ENCODE measurements at places on chromosomes 5 and 9.
A peak's percentile ranks its signal among the peaks of the same experiment; 100 is the strongest.

DNA sequence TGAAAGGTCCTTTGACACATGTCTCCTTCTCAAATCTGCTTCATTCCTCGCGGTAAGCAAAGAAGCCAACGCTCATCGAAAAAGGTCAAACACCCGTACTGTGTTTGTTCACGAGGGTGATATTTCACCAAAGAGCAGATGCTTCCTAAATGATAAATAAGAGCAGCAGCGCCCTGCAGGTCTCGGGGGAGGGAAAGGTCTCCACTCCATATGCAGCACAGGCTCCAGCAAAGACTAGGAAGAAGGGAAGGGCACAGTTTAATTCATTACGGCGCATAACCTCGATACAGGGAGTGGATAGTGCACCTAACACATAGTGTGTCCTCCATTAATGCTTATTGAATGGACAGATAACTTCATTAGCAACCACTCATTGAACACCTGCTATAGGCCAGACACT is 593.3 kb downstream of the CDK5RAP2 start:
- no peak for DNase-seq

DNA sequence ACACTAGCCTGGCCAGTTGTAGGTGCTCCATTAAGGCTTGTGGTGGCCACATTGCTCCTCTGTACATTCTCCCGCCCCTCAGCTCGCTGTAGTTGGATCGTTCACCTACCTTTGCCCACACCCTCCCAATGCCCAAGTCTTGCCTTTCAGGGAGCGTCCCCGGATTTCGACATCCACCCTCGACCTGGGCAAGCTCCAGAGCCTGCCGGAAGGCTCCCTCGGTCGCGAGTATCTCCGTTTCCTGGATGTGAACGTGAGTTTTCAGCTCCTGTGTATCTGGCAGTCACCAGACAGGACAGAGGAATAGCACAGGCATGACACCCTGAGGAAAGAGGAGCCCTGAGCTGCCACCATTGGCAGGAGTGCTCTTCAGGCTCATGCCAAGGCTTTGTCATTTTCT is 3.0 kb downstream of the COQ4 start:
- DNase-seq, result no peak

- DNase-seq, result no peak
These were observed 456.7 kb downstream of the TLE4 start for GRCh38 chr9:80028501-80028900.

GRCh38 chr5:19615661-19616060 is 372.3 kb downstream of the CDH18 start:
- no peak for DNase-seq

DNA sequence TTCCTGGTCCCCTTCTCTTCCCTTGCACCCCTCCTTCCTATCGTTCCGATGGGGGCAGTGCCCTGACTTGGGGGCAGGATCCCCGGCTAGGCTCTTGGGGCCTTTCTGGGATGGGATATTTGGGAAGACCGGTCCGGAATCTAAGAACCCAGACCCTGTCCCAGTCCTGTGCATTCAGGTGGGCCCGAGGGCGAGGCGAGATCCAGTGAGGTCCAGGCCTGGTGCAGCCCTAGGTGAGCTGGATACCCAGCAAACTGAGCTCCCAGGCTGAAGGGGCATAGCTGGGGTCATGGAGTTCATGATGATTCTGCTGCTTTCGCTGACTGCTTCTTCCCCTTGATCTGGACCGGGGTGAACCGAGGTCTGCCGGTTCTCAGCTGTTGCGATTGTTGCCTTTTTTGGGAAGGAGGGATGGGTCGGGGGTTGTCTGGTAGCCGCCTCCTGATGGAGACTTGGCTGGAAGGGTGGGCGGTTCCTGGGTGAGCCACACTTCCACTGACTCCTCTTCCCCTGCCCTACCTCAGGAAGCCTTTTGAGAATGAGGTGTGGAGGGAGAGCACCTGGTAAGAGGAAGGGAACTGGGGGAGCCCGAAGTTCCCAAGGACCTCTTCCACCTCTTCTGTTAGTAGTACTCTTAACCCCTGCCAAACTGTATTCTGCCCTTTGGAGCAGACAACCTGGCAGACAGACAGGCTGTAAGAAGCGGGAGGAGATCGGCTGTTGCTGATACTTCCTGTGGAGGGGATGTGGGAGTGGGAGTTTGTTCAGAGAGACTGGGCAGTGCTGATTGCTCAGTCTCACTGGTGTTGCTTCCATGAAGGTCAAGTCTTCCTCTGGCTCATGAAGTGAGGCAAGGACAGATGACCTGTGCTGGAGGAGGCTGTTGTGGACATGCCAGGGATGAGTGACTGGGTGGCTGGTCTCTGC is 1.0 kb downstream of the LRRC8A start:
- DNase-seq, result peak; percentile 30

- peak; percentile 21 for DNase-seq
These were observed 30.1 kb downstream of the PPARGC1B start for GRCh38 chr5:149759986-149760853.

DNA sequence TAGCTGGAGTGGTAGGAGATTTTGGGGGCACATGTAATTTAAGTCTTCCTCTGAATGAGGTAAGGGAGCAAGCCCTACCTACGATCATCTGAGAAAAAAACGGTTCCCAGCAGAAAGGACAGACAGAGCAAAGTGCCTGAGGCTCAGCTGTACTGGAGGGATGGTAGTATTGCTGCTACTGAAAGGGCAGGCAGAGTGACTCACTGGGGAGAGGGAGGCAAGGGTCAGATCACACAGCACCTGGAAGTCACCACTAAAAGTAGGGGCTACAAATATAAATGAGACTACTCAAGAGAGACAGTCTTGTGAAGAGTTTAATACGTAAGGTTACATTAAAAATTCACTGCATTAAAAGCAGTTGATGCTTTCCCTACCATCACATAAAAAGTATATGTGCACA is 75.9 kb downstream of the NFIB start:
- DNase-seq, result no peak

DNA sequence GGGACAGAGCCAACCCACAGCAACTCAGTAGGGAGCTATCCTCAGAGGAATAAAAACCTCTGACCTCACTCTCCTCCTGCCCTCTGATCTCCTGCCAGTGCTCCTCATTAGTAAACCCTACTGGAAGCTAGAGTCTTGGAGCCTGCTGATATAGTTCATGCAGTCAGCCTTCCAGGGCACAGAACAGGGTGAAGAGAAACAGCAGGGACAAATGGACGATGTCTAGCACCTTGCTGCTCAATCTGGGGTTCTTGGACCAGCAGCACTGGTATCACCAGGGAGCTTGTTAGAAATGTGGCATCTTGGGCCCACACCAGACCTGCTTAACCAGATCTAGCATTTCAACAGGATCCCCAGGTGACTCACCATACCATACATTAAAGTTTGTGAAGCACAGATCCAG is 5.5 kb upstream of the GALNT12 start:
- DNase-seq, result no peak

- no peak for DNase-seq
These were observed at the start of gene CTNND2 for GRCh38 chr5:11904265-11904906. CTNND2 (minus strand) TSS chr5:11904446; CDS start chr5:11903853, 593 bp downstream.

- no peak for DNase-seq
These were observed 81.2 kb downstream of the FSTL4 start for GRCh38 chr5:133531178-133531577.

DNA sequence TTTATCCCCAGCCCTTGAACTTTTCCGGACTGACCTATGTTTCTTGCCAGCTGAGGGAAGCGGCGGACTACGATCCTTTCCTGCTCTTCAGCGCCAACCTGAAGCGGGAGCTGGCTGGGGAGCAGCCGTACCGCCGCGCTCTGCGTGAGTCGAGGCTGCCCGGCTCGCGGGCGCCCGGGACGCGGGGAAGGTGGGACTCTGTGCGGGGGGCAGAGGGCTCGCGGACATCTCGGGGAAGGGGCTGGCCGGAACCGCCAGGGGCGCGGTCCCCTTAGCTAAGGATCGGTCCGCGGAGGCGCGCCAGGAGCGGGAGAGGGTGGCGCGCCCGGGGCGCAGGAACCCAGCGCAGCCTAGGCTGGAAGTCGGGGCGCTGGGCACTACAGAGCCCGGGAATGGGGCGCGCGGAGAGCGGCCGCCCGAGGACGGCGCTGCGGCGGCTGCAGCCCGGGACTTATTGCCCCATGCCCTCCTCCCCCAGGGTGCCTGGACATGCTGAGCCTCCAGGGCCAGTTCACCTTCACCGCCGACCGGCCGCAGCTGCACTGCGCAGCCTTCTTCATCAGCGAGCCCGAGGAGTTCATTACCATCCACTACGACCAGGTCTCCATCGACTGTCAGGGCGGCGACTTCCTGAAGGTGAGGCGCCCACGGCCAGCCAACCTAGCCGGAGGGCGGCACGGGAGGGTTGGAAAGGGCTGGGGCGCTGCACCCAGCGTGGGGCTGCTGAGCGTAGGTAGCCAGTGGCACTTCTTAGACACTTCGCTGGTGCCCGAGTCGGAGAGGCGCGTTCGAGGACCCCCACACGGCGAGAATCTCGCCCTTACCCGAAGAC is 922 bp downstream of the CRHBP start:
- DNase-seq, result no peak

DNA sequence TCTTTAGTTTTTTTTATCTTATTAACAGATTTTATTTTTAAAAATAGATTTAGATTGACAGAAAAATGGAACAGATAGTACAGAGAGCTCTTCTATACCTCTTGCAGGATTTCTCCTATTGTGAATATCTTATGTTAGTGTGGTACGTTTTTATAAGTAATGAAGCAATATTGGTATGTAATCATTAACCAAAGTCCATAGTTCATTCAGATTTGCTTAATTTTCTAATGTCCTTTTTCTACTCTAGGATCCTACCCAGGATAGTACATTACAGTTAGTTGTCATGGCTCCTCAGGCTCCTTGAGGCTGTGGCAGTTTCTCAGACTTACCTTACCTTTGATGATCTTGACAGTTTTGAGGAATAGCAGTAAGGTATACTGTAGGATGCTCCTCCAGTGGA is 30.4 kb downstream of the PPP2R2B start:
- no peak for DNase-seq

- DNase-seq, result no peak
These were observed 175.0 kb upstream of the PHYKPL start for GRCh38 chr5:178407646-178408045.

GRCh38 chr9:92147852-92148180 is 32.6 kb upstream of the SPTLC1 start:
- DNase-seq, result no peak

GRCh38 chr5:151868451-151868850 is 56.2 kb downstream of the GLRA1 start:
- no peak for DNase-seq

GRCh38 chr9:116717150-116717549 is 30.0 kb downstream of the TRIM32 start:
- no peak for DNase-seq

GRCh38 chr5:25262221-25262620 is 617.4 kb upstream of the CDH10 start:
- no peak for DNase-seq

DNA sequence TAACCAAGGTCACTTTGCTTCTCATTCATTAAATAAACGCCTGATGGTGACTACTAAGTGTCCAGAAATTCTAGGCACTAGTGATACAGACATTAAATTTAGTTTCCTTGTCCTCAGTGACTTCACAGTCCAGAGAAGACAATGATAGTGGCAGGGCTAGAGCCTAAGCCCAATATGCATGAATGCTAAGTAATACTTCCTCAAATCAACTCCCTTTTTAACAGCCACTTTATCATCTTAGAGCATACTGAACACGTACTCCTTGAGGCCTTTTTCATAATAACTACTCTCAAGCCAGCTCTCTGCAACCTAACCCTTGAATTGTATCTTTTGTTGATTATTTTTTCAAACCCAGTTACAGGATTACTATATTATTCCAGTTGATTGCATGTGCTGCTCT is 74.1 kb downstream of the STX17 start:
- DNase-seq, result no peak

DNA sequence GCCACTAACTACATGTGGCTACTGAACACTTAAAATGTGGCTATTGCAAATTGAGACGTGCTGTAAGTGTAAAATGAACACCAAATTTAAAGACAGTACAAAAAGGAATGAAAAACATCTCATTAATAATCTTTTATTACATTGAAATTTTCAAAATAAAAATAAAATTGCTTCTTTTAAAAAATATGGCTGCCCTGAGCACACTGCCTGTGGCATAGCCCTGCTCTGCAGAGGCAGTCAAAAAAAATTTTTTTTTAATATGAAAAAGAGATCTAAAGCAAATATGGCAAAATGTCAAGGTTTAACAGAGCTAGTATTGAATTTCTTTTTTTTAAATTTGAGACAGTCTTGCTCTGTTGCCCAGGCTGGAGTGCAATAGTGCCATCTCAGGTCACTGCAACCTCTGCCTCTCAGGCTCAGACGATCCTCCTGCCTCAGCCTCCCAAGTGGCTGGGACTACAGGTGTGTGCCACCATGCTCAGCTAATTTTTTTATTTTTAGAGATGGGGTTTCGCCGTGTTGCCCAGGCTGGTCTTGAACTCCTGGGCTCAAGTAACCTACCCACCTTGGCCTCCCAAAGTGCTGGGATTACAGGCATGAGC is 25.6 kb downstream of the CARNMT1 start:
- no peak for DNase-seq

DNA sequence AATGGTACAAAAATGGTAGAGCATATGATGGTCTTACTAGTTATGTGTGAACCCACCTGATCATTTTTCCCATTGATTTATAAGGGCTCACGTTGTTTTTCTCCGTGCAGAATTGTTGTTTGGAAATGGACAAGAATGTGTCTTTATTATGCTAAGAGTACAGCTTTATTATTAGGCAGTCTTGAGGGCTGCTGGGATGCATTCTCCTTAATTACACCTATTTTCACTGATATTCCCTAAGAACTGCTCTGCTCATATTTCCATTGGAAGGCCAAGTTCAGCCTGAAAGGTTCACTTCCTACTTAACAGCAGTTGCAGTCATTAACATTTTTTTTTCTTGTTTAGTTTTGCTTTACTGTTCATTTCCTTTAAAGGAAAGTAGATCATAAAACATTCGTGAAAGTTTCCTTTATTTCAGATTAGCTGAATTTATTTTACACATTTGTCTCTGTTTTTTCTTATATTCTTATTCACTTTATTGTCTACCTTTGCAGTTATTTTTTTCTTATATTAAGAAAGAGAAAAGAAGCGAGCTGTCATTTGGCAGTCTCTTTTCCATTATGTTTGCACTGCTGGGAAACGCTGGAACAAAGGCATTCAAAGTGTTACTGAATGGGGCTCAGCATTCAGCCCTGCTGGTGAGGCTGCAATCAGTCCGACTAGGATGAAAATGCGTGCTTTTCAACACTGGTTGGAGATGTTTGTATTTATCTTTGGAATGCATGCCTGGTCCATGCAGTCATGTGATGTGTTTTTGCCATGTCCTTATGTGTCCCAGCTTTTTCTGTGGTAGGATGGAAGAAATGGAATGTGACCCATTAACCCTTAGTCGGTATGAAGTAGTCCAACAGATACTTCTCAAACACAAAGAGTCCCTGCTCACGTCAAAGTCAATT is 602.7 kb upstream of the ZNF608 start:
- peak; percentile 19 for DNase-seq

DNA sequence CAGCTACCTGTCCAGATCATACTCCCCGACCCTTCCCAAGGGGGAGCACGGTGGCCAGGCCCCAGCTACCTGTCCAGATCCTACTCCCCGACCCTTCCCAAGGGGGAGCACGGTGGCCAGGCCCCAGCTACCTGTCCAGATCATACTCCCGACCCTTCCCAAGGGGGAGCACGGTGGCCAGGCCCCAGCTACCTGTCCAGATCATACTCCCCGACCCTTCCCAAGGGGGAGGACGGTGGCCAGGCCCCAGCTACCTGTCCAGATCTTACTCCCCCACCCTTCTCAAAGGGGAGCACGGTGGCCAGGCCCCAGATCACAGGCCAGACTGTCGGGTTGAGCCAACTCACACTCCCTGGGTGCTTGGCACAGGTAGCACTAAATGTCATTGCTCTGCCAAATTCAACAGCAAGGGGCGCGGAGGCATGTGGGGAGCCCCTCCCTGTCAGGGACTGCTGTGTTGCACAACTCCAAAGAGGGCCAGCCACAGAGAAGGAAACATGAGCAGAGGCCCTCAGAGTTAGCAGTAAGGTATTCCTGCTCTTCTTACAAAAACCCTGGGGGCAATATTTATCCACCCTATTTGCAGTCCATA is 136.9 kb downstream of the OLFM1 start:
- DNase-seq, result no peak

Data from hepatic stellate cell (primary cell).